ENCODE measurements at places on chromosomes 1 and 21.

- DNase-seq = no peak
Measured at GRCh38 chr1:83802023-83802422, 196.9 kb downstream of the TTLL7 start.

DNA sequence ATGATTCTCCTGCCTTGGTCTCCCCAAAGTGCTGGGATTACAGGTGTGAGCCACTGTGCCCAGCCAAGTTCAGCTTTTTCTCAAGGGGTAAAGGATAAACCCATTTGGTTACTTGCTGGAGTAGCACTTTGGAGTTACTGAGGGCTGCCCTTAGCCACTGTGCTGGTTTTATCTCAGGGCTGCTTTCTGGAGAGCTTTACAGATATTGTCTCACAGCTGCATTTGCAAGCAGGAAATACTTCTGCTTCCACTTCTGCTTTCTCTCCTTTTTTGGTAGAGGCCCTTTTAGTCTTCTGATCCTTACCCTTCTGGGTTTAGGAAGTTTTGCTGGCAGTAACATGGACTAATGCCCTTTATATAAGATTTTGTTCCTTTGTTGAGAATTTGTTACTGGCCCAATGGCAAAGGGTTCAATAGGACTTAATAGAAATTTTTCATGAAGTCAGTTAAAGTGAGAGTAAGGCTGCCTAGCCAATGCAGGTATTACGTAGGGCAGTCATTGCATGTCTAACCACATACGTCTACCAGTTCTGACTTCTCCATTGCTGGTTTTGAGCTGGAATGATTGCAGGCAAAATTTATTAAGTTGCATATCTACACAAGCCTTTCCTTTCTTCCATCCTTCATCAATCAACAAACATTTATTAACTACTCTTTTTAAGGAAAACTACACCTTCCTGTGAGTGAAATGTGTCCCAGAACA is 24.4 kb downstream of the CAP1 start:
- no peak for DNase-seq

DNA sequence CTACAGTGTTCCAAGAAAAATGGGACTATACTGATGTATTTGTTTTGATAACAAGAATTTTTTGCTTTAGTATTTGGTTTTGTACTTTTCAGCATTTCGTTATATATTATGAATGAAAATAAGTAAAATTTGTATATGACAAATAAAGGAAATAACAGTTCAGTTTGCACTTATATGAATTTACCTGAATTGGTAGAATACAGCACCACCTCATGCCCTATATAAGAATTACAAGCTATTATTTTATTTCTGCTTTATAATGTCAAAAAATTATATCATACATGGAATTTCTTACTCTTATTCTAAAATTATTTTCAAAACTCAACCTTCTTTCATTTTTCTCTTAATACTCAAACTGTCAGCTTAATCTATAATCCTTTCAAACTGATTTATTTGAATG is 14.6 kb downstream of the EFCAB7 start:
- no peak for DNase-seq

- no peak for DNase-seq
Measured at GRCh38 chr1:183082650-183083049, 59.4 kb downstream of the LAMC1 start.

DNA sequence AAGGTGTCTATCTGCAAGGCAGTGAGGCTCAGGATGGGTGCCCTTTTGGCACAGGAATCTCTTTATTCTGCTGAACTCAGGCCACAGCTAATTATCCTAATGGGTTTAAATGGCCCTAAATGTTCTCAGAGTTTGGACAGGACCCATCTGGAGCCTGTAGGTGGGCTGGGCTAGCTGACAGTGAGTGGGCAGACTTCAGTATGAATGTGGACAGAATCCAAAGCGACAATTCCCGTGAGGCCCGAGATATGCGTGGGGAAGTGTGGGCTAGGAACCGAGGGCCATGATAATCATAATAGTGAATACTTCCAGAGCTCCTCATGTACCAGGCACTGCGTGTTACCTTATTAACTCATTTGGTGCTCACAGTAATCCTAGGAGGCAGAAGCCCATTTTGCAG is 165.3 kb downstream of the GRIK3 start:
- DNase-seq = no peak

GRCh38 chr1:152167835-152168534 is 9.0 kb upstream of the RPTN start:
- no peak for DNase-seq

DNA sequence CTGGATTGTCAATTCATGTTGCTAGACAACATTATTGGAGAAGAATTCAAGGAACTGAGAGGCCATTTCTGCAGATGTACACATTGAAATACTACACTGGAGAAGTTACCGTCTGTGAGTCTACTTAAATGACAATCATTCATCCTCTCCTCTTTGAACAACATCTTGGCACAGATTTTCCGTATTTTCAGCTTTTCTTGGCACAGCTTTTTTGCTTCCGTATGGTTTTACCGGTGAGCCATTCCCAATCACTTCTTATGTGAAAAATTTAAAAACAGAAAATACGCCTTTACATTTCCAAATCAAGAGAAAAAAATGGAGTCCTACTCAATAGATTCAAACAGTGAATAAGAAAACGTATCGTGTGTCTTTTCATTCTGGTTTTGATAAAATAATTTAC is 1493.7 kb downstream of the AMY1C start:
- no peak for DNase-seq

- no peak for DNase-seq
Measured at GRCh38 chr1:69038379-69038778, 529.3 kb upstream of the LRRC7 start.

DNA sequence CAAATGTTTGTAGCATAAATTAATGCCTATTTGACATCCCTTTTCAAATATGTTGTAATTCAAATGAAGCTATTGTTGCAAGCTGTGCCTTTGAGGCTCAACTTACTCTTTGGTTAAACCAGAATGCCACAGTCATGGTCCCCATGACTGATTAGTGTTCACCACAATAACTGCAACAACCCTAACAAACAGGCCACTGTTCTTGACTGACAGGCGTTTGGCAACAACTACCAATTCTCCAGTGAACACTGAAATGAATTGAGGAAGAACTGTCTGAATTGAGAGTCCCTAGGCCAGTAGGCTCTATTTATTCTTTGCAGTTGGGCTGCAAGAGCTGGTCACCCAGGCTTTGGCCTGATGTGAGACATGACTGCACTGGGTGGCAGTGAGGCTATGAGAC is 6.6 kb upstream of the TMEM167B start:
- no peak for DNase-seq

GRCh38 chr1:63524201-63524600 is 876 bp downstream of the EFCAB7 start:
- no peak for DNase-seq

DNA sequence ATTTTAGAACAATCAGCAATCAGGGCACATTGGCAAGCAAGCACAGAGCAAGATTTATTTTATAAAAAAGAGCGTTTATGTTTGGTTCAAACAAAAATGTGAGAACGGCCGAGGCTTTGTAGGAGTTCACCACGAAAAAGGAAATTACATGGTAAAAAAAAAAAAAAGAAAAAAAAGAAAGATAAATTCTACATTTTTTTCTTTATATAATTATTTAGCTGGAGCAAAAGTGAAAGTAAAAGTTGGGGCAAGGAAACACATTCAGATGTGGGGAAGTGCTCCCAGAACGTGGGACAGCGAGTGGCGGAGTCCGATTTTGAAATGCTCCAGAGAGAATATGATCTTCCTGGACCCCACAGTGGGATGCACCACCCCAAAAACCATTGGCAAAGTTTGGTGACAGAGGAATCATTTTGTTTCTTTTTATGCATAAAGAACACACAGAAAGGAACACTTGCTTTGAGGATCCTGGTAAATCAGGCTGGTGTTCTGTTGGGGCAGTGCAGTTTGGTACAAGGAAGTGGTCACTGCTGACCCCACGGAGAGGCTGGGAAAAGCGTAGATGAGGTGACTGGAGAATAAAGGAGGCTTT is 16.3 kb upstream of the ATP5PO start:
- DNase-seq = no peak

GRCh38 chr1:63323865-63324778 is 1.8 kb downstream of the FOXD3 start:
- no peak for DNase-seq

- DNase-seq = no peak
Measured at GRCh38 chr1:243598433-243598832, 251.6 kb downstream of the AKT3 start.
